ENCODE measurements at places on chromosomes 11 and 22. TPM values are rescaled to one million over a fixed set of nuclear protein-coding genes. Genes with fewer than 3 reads are reported as not detected.

GRCh38 chr22:21624120-21624879 is 5.5 kb downstream of the YDJC start:
- DNase-seq: peak; percentile 74
- H3K27me3 ChIP-seq: no peaks in the 10 kb centered on the region
- peaks cover 23% of the 10 kb centered on the region for H3K4me1 ChIP-seq
- peak overlapping the region; percentile 55 for H3K27ac ChIP-seq

DNA sequence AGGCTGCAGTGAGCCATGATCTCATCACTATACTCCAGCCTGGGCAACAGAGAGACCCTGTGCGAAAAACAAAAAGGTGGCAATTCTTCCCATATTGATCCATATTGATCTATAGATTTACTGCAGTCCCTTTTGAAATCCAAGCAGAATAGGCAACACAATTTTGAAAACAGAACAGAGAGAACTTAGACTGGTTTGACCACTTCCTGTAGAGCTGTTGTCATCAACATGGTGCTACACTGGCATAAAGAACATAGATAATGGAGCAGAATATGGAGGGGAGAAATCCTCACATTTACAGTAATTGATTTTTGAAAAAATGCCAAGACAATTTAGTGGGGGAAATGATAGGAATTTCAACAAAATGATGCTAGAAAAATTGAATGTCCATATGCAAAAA is 34.1 kb downstream of the GRK3 start:
- peaks cover 2% of the 10 kb centered on the region for H3K27me3 ChIP-seq
- DNase-seq: no peak
- H3K36me3 ChIP-seq: peaks cover 4% of the 10 kb centered on the region

DNA sequence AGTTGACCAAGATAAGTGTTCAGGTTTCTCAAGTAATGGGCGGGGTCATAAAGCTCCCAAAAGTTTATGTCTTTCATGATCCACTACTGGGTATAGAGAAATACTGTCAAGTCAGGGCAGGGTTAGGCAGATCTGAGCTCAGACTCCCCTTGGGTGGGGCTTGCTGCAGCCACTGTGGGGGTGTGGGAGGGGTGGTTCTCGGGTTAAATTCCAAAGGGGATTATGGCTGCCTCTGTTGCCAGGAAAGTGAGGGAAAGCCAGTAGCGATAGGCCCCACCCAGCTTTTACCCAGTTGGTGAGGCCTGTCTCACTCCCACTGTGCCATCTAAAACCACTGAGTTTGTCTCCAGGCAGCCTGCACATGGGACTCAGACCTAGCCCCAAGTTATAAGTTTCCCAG is 37.8 kb downstream of the DLG2 start:
- no peak for DNase-seq
- H3K4me1 ChIP-seq: no peaks in the 10 kb centered on the region
- H3K27me3 ChIP-seq: no peaks in the 10 kb centered on the region

DNA sequence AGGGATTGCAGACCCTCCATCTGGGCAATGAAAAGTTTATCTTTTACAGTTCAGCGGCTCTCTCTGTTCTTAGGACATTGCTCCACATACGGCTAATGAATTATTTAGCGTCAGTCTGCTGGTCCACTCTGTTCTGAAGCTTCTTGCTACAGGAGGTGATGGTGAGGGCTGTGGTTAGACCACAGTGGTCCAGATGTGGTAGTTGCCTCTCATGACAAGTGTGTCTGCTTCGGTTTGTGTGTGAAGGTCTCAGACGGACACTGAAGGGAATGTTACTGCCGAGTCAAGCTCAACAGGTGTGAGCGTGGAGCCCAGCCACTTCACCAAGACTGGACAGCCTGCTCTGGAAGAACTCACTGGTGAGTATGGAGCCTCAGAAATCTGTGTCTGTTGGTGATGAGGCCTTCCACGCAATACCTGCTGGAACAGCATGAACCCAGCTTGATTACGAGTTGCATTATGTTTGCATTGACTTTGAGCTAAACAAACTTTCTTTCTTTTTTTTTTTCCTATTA is 220.8 kb downstream of the DBX1 start:
- H3K27ac ChIP-seq: no peak overlapping the region
- peaks cover 6% of the 10 kb centered on the region for H3K27me3 ChIP-seq
- H3K4me1 ChIP-seq: no peaks in the 10 kb centered on the region
- H3K36me3 ChIP-seq: no peaks in the 10 kb centered on the region
- H3K4me3 ChIP-seq: no peak overlapping the region

DNA sequence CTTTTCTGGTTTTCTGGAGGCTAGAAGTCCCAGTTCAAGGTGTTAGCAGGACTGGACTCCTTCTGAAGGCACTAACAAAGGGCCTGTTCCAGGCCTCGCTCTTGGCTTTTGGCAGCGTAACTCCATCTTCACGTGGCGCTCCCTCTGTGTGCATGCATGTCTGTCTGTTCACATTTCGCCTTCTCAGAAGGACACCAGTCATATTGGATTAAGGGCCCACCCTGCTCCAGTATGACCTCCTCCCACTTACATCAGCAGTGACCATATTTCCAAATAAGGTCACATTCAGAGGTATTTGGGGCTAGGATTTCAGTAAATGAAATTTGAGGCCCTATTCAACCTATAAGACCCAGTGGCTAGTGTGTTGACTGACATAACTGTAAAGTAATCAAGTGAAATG is 20.0 kb downstream of the APLP2 start:
- H3K27ac ChIP-seq: no peak overlapping the region
- H3K36me3 ChIP-seq: no peaks in the 10 kb centered on the region
- peaks cover 8% of the 10 kb centered on the region for H3K4me1 ChIP-seq
- no peak overlapping the region for H3K4me3 ChIP-seq

GRCh38 chr22:44361391-44362126 is 48.8 kb upstream of the SHISAL1 start:
- H3K4me3 ChIP-seq: no peak overlapping the region
- no peak for DNase-seq
- no peaks in the 10 kb centered on the region for H3K4me1 ChIP-seq

DNA sequence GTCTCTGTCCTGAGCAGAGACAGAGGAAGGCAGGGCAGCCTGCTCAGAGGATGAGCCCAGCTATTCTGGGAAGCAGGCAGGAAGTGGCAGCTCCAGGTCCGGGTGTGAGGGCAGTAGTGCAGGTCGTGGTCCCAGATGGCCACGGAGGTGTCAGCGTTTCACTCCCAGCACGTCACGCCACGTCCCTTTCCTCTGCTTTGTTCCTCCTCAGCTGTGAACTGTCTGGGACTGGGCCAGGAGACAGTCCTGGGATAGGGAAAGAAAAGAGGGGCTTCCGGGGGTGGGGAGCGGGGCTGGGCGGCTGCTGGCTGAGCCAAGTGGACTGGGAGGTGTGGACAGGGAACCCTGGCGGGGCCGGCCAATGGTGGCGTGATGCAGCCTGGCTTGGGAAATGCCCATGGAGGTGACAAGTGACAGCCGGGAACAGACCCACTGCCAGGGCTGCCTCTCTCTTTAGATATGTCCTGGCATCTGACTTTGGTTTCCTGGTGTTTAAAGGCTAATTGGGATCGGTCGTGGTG is 64.7 kb downstream of the KCNQ1 start:
- no peaks in the 10 kb centered on the region for H3K27me3 ChIP-seq
- no peak overlapping the region for H3K4me3 ChIP-seq
- H3K27ac ChIP-seq: no peak overlapping the region

DNA sequence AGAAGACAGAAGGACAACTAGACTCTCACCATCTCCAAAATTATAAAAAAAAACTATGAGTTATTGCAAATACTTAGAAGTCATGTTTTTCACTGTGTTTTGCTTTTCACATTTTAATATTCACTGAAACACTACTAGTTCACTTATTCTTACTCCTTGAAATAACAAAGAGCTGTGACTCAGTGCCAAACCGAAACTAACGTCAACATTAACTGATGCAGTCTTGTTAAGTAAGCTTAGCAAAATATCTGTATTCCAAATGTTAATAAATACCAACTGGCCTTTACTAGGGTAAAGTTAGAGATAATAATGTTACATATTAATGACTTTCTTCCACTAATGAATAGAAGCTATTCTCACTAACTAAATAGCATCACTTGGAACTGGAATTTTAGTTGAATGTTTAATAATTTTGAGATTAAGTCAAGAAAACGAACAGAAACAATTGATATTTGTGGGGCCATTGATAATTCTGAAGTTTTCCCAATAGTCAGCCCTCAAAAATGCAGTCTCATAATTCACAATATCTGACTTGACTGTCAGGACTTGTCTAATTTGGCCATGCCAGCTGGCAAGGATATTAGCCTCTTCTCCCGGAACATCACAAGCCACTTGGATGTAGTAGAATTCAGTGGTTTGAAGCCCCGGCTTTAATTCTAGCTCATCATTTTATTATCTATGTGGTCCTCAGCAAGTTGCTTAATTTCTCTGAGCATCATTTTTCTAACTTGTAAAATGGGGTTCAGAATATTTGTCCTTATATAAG is 230.1 kb upstream of the DDI1 start:
- H3K27ac ChIP-seq: no peak overlapping the region
- no peak overlapping the region for H3K4me3 ChIP-seq

DNA sequence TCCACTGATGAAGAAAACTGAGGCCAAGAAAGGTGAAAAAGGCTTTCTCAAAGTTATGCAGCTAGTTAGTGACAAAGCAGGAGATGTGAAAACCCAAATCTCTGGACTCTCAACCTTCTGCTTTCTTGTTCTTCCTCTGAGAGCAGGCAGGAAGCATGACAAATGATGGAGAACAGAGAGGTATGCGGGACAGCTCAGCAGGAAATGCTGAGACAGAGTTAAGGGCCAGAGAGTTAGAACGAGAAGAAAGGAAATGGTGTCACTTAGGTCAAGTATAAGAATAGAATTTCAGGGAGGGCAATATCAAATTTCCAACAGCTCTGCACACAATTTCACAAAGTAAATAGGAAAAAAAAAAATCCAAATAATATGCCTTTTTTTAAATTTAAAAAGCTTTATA is 67.6 kb upstream of the ARHGAP42 start:
- no peaks in the 10 kb centered on the region for H3K4me1 ChIP-seq
- no peak for DNase-seq
- no peaks in the 10 kb centered on the region for H3K27me3 ChIP-seq

DNA sequence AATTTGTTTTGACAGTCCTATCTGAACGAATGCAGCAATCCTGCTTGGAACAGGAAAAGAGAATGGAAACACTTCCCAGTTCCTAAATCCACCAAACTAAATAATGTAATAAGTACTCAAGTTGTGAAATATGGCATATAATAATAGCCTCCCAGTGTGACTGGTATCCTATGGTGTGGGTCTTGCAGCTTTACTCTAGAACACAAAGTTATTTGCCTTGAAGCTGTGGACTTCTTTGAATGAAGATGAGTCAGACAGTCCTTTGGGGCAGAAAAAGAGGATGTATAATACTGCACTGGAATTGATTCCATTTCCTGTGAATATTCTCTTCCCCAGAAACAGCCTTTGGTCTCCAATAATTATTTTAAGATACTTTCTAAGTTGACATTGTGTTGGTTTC is 887.0 kb downstream of the KCNA4 start:
- H3K4me3 ChIP-seq: no peak overlapping the region
- no peak overlapping the region for H3K27ac ChIP-seq
- H3K27me3 ChIP-seq: no peaks in the 10 kb centered on the region
- H3K4me1 ChIP-seq: no peaks in the 10 kb centered on the region
- H3K36me3 ChIP-seq: no peaks in the 10 kb centered on the region

- peaks cover 39% of the 10 kb centered on the region for H3K27me3 ChIP-seq
- H3K4me1 ChIP-seq: peaks cover 10% of the 10 kb centered on the region
- DNase-seq: no peak
- H3K4me3 ChIP-seq: no peak overlapping the region
- no peaks in the 10 kb centered on the region for H3K36me3 ChIP-seq
- H3K27ac ChIP-seq: no peak overlapping the region
Observed at GRCh38 chr22:30824096-30824495, 129.4 kb downstream of the OSBP2 start.

- H3K36me3 ChIP-seq: no peaks in the 10 kb centered on the region
- no peak overlapping the region for H3K4me3 ChIP-seq
- H3K27ac ChIP-seq: no peak overlapping the region
- H3K27me3 ChIP-seq: peaks cover 4% of the 10 kb centered on the region
- DNase-seq: no peak
Observed at GRCh38 chr11:45563810-45564209, 101.6 kb downstream of the CHST1 start.

Gene OMP
- total RNA-seq: not detected

Gene TSPAN32
- 7.6 TPM for total RNA-seq

Measured in activated CD4-positive, alpha-beta T cell treated with anti-CD3 and anti-CD28 coated beads for 36 hours (primary cell).